ENCODE measurements at places on chromosomes 4 and X. TPM values are rescaled to one million over a fixed set of nuclear protein-coding genes. Genes with fewer than 3 reads are reported as not detected.
A peak's percentile ranks its signal among the peaks of the same experiment; 100 is the strongest.

CFAP47 gene
- polyA plus RNA-seq = 5.3 TPM

GNRHR gene
- 0.72 TPM for polyA plus RNA-seq

NAA11 gene
- polyA plus RNA-seq = not detected

SGMS2 gene
- polyA plus RNA-seq = 11.7 TPM

MSANTD1 gene
- polyA plus RNA-seq = 0.54 TPM

DNA sequence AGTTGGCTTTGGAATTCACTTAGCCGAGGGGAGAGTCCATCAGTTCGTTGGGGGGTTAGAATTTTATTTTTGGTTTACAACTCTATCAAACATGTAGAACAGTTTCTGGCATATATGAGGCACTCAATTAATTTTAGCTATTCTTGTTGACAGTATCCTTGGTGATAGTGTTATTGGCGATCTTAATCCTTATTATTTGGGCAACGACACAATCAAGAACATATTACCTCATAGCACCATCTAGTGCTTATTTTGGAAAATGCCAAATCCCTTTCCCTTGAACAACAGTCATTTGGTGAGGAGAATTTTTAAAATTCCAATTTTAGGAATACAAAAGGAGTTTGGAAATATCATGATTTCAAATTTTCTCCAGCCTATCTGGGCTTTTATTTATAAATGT is 17.9 kb upstream of the PGRMC1 start:
- no peak for DNase-seq

GRCh38 chrX:150582338-150582948 is 14.0 kb downstream of the MTM1 start:
- DNase-seq = no peak

GRCh38 chrX:101362757-101363156 is 14.2 kb upstream of the TIMM8A start:
- no peak for DNase-seq

- no peak for DNase-seq
Observed at GRCh38 chrX:41857670-41858069, 65.7 kb downstream of the CASK start.

- DNase-seq = no peak
Observed at GRCh38 chr4:37693450-37694190, 7.4 kb upstream of the RELL1 start.

DNA sequence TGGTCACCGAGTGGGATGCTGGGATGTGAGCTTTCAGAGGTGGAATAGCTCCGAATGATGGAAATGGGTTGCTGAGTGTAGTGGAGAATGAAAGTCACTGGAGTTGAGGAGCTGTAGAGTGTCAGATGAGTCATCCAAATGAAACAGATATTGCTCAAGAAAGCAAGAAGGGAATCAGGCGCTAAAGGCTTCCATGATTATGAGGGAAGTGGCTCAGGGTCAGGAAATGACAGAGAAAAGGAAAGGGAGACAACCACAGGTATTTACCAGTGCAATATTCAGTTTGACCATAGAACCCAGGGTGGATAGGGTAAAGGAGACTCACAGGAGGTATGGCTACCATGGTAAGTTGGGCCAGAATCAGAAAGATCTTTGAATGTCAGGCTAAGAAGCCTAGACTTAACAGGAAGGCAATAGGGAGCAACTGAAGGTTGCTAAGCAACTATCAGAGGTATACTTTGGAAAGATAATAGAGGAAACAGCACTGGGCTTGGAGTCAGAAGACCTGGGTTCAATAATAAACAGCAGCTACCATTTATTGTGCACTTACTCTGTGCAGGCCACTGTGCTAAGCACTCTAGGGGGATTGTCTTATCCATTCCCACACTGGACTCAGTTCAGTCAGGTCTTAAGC is 11.7 kb downstream of the LAS1L start:
- no peak for DNase-seq

GRCh38 chr4:81369886-81370285 is 101.8 kb downstream of the RASGEF1B start:
- DNase-seq = no peak

DNA sequence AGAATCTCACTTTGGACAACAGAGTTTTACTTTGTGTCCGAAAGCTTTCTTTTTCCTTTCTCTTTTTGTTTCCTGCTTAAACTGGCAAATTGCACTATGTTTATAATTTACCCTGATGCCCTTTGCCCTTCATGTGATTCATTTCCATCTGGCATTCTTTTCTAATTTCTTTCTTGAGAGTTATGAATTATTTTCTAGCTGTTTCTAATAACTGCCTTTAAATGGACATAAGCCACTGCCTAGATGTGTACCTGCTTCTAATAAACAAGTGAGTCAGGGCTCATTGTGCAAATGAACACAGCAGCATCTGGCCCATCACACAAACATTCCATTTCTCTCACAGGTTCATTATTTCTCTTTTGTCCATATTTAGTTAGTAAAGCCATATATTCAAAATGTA is 242.3 kb upstream of the GPRIN3 start:
- DNase-seq = no peak

DNA sequence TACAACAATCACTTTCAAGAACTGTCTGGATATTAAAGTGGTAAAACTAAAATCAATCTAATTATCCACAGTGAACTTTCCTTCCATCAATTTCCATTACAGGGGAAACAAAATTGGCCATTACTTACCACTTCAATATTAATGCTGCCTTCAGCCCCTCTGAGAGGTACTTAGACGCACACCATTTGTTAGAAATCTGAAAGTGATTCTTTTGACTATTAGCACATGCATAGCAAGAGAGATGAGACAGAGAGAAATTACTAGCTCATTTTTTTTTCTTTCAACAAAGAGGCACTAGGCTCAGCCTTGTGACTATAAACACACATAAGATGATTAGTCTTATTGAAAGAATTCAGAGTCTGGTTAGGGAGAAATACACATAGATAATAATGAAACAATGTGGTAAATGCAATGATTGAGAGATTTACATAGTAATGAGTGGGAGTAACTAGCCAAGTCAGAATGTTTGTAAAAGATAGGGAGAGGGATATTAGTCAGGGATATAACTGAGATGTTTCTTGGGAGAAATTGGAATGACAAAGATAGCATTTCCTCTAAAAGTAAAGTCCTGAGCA is 93.3 kb downstream of the YIPF7 start:
- no peak for DNase-seq

DNA sequence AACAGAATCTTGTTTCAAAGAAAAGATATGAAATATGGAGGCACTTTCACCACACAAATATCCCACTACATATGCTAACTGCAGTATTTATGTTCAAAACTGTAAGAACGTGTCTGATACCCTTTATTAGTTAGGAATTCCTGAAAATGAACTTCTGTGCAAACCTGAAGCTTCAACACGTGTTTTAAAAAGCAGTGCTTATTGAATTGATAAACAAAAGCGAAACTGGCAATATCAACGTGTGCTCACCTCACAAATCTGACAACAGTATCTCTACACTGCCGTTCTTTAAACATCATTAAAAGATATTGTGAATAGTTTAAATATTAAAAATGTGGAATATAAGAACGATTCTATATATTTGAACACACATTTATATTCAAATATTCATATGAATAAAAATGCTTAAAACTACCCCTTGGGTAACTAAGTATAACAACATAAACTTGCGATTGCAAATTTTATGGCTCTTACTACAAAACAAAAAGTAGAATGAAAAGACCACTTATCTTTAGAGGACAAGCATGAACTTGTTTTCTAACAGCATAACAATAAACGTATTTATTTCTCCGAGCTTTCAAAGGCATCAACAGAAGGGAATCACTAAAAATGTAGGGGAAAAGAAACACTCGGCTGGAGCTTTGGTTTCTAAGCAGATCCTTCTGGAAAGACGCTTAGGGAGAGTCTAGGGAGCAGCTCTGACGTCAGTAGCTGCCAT is at the start of gene LRP2BP:
Gene LRP2BP, minus strand, starts transcription at position 687 of the 718 bp plus-strand sequence. CDS start 17,738 bp downstream, outside the sequence.
- DNase-seq = peak; percentile 36

- no peak for DNase-seq
Observed at GRCh38 chrX:110310000-110310790, 7.7 kb downstream of the AMMECR1 start.

- no peak for DNase-seq
Observed at GRCh38 chr4:87865960-87866598, 33.3 kb downstream of the MEPE start.

DNA sequence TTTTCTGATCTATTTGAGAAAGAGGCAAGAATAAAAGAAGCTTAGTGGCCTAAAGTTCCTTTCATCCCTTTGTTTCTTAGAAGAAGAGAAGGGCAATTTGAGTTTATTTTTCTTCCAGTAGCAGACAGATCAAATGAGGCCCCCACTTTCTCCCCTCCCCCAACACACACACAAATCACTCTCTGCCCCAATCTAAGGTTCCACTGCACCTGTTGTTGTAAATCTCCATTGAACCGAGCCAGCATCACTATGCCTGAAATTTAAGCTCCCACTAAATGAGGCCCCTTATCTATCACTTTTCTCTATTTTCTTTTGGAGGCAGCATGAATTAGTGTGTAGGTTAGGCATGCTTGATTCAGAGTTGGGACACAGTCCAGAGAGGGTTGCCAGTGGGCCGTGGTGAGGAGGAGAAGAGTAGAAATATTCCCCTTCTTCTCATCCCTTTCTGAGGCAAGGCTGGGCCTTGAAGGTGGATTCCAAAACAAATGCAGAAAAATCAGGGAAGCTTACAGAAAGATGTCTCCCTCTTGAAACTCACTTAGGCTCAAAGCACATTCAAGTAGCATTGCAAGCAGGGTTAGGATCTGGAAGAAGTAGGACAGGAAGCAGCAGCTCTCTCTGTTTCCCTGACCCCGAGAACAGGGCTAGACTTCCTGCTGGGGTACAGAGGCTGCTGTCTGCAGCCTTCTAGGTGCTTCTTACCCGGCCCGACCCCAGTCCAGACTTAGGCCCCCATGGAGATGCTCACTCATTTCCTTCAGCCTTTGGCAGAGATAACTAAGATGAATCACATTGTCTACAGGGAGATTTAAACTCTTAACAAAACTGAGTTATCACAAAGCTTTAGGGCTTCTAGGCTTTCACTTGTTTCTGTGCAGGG is 70.7 kb downstream of the RASL11B start:
- DNase-seq = no peak

DNA sequence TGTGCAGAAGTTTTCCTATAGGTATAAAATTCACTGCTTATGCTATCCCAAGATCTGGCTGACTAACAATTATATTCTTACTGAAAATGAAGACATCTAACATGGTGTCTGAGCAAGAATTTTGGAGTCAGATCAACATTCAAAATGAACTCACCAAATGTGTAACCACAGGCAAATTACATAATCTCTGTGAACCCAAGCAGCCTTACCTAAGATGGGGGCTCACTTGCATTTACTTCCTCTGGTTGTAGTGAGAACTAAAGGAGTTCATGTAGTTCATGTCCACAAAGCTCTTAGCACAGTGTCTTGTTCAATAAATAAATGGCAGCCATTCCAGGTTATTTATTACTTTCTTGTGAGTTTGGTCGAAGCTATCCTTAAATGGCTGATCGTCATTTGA is 163.9 kb upstream of the LCORL start:
- DNase-seq = no peak

GRCh38 chr4:1988327-1988724 is 20.4 kb downstream of the NELFA start:
- no peak for DNase-seq

GRCh38 chr4:107893171-107894137 is 37.9 kb upstream of the CYP2U1 start:
- DNase-seq = no peak

DNA sequence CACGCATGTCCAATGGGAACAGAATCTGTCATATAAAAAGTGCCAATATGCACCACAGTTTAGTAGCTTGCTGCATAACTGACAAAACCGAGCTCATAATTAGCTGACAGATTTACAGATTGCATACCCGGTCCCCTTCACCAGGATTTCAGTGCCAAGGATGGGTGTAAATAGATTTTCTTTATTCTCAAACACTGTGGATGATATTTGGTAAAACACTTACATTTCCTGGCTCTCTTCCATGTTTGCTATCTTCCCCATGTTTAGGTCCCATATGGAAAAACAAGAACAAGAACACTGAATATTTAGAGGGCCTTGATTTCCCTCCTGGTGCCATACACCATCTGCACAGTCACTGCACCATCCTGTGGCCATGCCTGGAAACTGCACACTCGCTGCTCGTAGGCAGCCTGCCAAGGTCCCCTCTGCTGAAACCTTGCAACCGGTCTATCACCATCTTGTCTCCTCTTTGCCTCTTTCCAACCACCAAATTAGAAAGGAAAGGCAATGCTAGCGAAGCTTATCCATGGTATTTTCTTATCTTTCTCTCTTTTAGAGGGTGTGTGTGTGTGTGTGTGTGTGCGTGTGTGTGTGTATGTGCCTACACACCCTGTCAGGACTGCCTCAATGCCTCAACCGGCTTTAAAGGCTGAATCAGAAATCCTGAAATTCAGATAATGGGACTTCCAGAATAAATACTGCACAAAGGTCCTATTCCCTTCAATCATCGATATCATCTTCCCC is 124.2 kb upstream of the MBNL3 start:
- DNase-seq = no peak

GRCh38 chrX:1852082-1852481 is 237.2 kb downstream of the ASMT start:
- DNase-seq = no peak

DNA sequence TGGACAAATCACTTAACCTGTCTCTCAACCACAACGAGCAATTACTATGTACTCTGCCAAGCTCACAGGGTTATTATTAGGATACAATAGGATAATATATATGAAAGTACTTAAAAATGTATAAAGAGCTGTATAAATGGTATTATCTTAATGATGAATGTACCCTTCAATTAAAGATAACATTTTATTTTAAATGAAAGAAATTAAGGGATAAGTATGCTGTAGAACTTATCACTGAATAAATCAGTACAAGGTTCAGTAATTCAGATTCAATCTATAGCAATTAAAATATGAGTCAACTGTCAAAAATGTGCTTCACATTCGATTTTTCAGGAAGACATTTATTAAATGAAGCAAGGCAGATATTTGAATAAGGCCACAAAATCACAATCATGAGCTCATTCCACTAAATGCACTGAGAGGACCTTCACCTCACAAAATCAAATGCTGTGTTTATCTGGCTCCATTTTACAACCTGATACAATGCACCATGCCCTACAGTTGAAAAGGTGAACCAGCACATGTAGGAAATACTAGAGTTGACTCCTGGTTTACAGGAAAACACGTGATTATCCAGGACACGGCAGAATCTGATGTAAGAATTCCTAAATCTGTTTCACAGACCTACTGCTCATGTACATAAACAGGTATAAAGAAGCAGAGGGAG is 4.4 kb downstream of the LRCH2 start:
- DNase-seq = peak; percentile 7

DNA sequence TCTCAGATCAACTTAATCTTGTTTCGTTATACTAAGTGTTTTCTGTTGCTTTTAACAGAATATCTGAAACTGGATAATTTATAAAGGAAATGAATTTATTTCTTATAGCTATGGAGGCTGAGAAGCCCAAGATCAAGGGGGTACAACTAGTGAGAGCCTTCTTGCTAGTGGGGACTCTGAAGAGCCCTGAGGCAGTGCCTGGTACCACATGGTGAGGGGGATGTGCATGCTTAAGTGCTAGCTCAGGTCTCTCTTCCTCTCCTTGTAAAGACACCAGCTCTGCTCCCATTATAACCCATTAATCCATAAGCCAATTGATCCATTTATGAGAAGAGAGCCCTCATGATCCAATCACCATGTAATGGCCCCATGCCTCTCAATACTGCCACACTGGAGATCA is 17.9 kb downstream of the COX18 start:
- no peak for DNase-seq

Measured in left lung (tissue), 14 donors.